ENCODE measurements at places on chromosomes 1 and 21. TPM values are rescaled to one million over a fixed set of nuclear protein-coding genes. Genes with fewer than 3 reads are reported as not detected.

Gene SPEN
- 41.1 TPM for total RNA-seq

DNA sequence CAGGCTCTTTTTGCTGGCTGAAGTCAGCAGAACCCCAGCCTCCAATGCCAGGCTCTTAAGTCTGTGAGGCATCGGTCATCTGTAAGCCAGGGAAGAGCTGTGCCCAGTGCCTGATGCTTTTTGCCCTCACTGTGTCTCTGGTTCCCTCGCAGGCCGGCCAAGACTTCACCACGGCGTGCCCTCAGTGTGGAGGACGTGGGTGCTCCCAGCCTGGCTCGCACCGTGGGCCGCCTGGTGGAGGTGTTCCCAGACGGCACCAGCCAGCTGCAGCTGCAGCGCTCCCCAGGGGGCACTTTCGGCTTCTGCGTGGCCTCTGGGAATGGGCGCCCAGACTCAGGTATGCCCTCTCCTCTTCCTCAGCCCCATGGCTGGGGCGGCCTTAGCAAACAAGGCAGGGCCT, 32.5 kb downstream of the KIAA1614 start:
- no peak for DNase-seq

- DNase-seq, result no peak
Observed at GRCh38 chr21:44858291-44858690, 15.2 kb downstream of the PTTG1IP start.

DNA sequence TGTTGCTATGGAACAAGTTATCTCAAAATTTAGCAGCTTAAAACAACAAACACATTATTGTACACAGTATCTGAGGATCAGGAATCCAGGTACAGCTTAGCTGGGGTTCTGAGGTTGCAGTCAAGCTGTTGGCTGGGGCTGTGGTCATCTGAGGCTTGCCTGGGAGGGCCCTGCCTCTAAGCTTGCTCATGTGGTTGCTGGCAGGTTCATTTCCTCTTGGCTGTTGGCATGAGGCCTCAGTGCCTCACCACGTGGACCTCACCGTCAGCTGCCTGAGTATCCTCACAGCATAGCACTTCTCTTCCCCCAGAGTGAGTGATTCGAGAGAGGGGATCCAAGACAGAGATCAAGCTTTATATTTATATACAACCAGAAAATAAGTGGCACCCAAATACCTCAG, 18.6 kb downstream of the NTPCR start:
- DNase-seq, result no peak
